ENCODE measurements at places on chromosomes 3 and 15. TPM values are rescaled to one million over a fixed set of nuclear protein-coding genes. Genes with fewer than 3 reads are reported as not detected.

- H3K4me1 ChIP-seq: peaks cover 10% of the 10 kb centered on the region
- no peak overlapping the region for H3K27ac ChIP-seq
- no peaks in the 10 kb centered on the region for H3K27me3 ChIP-seq
- DNase-seq: peak; percentile 14
- H3K36me3 ChIP-seq: no peaks in the 10 kb centered on the region
Measured at GRCh38 chr15:57477736-57478522, 101.6 kb downstream of the CGNL1 start.

GRCh38 chr3:193640165-193640715, 47.2 kb downstream of the OPA1 start:
- no peak overlapping the region for H3K27ac ChIP-seq
- no peak overlapping the region for H3K4me3 ChIP-seq
- H3K27me3 ChIP-seq: no peaks in the 10 kb centered on the region
- peaks cover 17% of the 10 kb centered on the region for H3K4me1 ChIP-seq
- no peak for DNase-seq

CD200R1 gene
- not detected for total RNA-seq

GOLGA8J gene
- not detected for total RNA-seq

GRCh38 chr15:70420086-70420947, 322.6 kb upstream of the TLE3 start:
- H3K36me3 ChIP-seq: no peaks in the 10 kb centered on the region
- H3K27ac ChIP-seq: no peak overlapping the region
- peaks cover 8% of the 10 kb centered on the region for H3K4me1 ChIP-seq
- DNase-seq: peak; percentile 39
- H3K4me3 ChIP-seq: no peak overlapping the region

- no peaks in the 10 kb centered on the region for H3K36me3 ChIP-seq
- DNase-seq: no peak
- no peaks in the 10 kb centered on the region for H3K27me3 ChIP-seq
- H3K4me1 ChIP-seq: no peaks in the 10 kb centered on the region
- H3K27ac ChIP-seq: no peak overlapping the region
Measured at GRCh38 chr3:186315581-186316354, 46.3 kb downstream of the DGKG start.

DNA sequence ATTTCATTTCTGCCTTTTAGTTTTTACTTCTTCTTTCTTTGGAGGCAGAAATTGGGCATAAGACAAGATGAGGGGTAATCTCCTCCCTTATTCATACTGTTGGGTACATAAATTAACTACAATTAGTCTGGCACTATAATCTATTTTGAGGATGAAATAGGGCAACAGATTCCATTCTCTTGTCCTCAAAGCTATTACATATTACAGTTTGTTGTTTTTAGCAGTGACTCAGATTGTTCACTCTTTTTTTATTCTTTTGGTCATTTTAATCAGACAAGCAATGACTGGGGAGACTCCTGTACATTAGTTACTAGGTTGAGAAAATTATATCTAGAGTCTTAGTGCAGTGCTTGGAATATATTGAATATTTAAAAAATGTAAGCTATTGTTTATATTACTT, 556.0 kb downstream of the OTOL1 start:
- H3K27ac ChIP-seq: no peak overlapping the region
- H3K27me3 ChIP-seq: no peaks in the 10 kb centered on the region
- H3K4me3 ChIP-seq: no peak overlapping the region
- no peak for DNase-seq
- peaks cover 4% of the 10 kb centered on the region for H3K4me1 ChIP-seq

DNA sequence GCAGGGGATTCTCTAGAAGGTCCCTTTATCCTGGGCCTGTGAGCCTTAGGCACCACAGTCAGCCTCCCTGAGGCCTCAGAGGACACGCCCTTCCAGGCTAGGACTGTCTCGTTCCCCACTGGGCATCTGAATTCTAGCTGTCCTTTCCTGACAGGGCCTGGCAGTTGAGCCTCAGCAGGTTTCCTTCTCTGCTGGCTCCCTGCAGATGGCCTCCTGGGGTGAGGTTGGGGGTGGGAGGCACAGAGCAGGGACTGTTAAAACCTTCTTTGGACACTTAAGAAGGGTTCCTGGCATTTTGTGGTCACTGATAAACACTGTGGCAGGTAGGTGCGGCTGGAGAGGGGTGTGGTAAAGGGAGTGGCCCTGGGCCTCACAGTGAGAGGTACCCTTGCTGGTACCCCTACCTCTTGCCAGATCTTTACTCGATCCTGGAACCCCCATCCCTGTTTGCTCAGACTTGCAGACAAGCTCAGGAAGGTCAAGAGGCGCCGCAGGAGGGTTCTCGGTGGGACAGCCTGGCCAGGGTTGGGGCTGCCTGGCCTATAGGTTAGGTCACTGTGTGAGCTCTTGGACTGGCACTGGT, 8.5 kb downstream of the CLK3 start:
- H3K36me3 ChIP-seq: no peaks in the 10 kb centered on the region
- H3K4me3 ChIP-seq: no peak overlapping the region
- no peaks in the 10 kb centered on the region for H3K27me3 ChIP-seq
- DNase-seq: no peak

- H3K27ac ChIP-seq: no peak overlapping the region
- no peak overlapping the region for H3K4me3 ChIP-seq
- H3K27me3 ChIP-seq: no peaks in the 10 kb centered on the region
- no peaks in the 10 kb centered on the region for H3K36me3 ChIP-seq
- H3K4me1 ChIP-seq: no peaks in the 10 kb centered on the region
Measured at GRCh38 chr3:106022913-106023312, 154.1 kb upstream of the CBLB start.

GRCh38 chr3:139052802-139053600, 8.3 kb upstream of the PRR23C start:
- no peak overlapping the region for H3K27ac ChIP-seq
- H3K4me1 ChIP-seq: no peaks in the 10 kb centered on the region
- DNase-seq: no peak

GOLGA8N gene
- total RNA-seq: 0.26 TPM

GRCh38 chr15:82111918-82112317, 66.1 kb upstream of the MEX3B start:
- H3K4me3 ChIP-seq: no peak overlapping the region
- no peak for DNase-seq
- no peaks in the 10 kb centered on the region for H3K4me1 ChIP-seq
- H3K36me3 ChIP-seq: no peaks in the 10 kb centered on the region
- no peaks in the 10 kb centered on the region for H3K27me3 ChIP-seq

- H3K27me3 ChIP-seq: no peaks in the 10 kb centered on the region
- H3K27ac ChIP-seq: no peak overlapping the region
- no peak overlapping the region for H3K4me3 ChIP-seq
- no peaks in the 10 kb centered on the region for H3K36me3 ChIP-seq
- peaks cover 21% of the 10 kb centered on the region for H3K4me1 ChIP-seq
- no peak for DNase-seq
Measured at GRCh38 chr15:66757521-66757920, 55.5 kb downstream of the SMAD6 start.

ITIH1 gene
- not detected for total RNA-seq

NTRK3 gene
- total RNA-seq: 2.4 TPM

DNA sequence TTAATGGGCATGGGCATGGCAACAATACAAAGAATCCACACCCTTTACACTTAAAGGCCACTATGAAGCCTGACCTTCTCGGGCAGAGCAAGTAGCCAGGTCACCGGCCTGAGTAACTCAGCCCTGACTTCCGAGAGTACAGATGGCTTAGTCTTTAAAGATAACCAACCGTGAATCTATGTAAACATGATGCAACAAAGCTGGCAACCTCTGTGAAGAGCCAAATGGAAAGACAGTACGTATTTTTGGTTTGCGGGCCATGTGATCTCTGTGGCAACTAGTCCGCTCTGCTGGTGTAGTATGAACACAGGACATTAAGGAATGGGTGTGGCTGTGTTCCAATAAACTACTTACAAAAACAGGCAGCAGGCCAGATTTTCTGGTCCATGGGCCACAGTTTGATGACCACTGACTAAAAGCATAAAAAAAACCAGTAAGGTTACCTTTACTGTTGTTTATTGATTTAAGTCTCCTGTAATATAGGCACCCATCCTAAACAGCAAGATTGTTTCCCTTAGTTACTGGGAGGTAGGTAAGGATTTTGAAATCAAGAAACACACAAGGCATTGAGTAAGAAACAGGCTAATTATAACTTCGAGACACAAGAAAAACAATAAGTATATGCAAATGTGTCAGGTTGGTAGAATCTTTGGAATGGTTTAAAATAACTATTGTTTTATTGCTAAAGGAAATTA, 14.5 kb downstream of the RIOX2 start:
- H3K4me1 ChIP-seq: no peaks in the 10 kb centered on the region
- DNase-seq: no peak
- H3K36me3 ChIP-seq: no peaks in the 10 kb centered on the region
- no peak overlapping the region for H3K4me3 ChIP-seq

- H3K27ac ChIP-seq: no peak overlapping the region
- peaks cover 26% of the 10 kb centered on the region for H3K27me3 ChIP-seq
- H3K36me3 ChIP-seq: no peaks in the 10 kb centered on the region
- no peak overlapping the region for H3K4me3 ChIP-seq
- peak; percentile 68 for DNase-seq
Measured at GRCh38 chr15:91855684-91856489, 2.4 kb downstream of the SLCO3A1 start.

DNA sequence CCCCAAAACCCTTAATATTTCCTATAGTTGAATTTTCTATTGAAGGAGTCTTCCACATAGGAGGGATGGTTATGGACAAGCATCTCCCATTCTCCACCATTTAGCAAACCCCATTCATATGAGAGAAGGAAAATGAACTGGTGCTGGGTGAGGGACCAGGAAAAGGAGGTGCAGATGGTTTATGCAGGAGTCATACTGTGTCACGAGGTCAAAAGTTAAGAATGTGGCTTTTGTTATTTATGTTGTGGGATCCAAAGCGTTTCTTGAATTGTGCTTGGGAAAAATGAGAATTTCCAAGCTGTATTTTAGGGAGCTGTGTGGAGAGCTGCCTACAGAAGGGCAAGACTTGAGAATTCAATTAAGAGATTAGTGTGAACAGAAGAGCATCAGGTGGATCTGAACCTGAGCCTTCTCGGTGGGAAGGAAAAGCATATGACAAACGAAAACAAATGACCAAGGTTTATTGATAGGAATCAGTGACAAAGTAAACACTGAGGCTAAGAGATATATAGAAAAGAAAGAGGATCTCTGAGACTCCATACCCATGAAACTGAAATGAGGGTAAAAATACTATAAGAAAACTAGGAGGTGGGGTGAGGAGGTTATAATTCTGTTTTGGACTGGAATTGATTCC, 473.3 kb upstream of the NR2F2 start:
- no peak overlapping the region for H3K4me3 ChIP-seq
- DNase-seq: no peak
- no peaks in the 10 kb centered on the region for H3K36me3 ChIP-seq
- H3K27ac ChIP-seq: no peak overlapping the region

DNA sequence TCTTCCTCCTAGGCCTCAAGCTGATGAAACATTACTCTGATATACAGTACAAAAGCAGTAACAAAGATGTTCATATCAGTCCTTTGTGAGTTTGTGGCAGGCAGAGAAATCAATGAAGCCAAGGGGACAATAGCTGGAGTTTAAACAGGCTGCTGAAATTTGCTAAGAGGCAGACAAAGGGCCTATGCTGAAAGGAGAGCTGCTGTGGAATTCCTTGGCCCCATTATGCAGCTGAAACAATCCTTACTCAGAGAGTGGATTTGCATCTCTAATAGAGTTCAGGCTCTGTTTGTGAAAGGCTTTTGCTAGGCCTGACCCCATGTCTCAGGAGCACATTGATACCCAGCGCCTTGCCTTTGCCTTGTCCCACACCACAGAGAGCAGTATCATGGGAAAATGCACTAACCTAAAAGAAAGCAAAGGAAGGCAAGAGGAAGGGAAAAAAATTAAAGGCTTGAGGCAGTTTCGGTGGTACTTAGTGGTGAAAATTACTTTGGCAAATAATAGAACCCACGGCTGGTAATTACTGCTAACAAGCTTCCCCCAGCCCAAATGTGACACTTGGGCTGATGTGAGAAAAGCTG, 195.0 kb upstream of the EPHA3 start:
- DNase-seq: peak; percentile 94
- H3K27me3 ChIP-seq: no peaks in the 10 kb centered on the region
- H3K36me3 ChIP-seq: no peaks in the 10 kb centered on the region
- H3K4me3 ChIP-seq: peak overlapping the region; percentile 23
- H3K27ac ChIP-seq: peak overlapping the region; percentile 94

Measured in neural progenitor cell (in vitro differentiated cells).